ENCODE measurements at places on chromosomes 5 and 9. TPM values are rescaled to one million over a fixed set of nuclear protein-coding genes. Genes with fewer than 3 reads are reported as not detected.

- DNase-seq = no peak
These were observed 100.3 kb upstream of the ANKH start for GRCh38 chr5:14971873-14972272.

- no peak for DNase-seq
These were observed 34.0 kb upstream of the SYNPO start for GRCh38 chr5:150606476-150606875.

DNA sequence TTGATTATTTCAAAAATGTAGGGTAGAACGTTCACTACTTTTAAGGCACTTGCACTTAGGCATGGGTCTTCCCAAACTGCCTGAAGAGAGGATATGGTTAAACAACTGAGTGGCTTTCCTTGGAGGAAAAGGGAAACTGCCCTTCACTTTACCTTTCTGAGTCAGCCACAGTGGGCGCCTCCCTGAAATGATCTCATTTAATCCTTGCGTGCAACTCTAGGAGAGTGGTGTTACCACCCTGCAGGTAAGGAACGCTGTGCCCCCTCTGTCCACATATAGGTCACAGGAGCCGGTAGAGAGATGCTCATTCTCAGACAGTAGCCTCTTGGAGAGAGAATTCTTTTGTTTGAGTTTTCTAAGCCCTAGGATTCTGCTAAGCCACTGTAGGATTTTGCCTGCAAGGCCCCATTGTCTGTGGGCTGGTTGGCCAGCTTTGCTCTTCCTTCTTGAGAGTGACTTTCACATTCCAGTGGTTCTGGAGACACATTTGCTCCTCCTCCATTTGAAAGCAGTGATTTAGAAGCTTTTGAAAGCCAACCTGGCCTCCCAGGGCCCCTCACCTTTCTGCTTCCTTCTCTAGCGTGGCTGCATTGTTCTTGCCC lies 110.3 kb upstream of the CTSL start:
- DNase-seq = no peak

- DNase-seq = no peak
These were observed 91.5 kb upstream of the CDKN2B start for GRCh38 chr9:22100626-22101025.

- no peak for DNase-seq
These were observed 376 bp downstream of the ANKRD18B start for GRCh38 chr9:33524306-33524947.

GRCh38 chr9:125346080-125346732 lies 84.6 kb downstream of the GAPVD1 start:
- no peak for DNase-seq

- DNase-seq = no peak
These were observed 1.7 kb downstream of the LCN12 start for GRCh38 chr9:136953771-136954269.

GRCh38 chr9:94824913-94825610 lies 98.6 kb downstream of the AOPEP start:
- DNase-seq = no peak

DNA sequence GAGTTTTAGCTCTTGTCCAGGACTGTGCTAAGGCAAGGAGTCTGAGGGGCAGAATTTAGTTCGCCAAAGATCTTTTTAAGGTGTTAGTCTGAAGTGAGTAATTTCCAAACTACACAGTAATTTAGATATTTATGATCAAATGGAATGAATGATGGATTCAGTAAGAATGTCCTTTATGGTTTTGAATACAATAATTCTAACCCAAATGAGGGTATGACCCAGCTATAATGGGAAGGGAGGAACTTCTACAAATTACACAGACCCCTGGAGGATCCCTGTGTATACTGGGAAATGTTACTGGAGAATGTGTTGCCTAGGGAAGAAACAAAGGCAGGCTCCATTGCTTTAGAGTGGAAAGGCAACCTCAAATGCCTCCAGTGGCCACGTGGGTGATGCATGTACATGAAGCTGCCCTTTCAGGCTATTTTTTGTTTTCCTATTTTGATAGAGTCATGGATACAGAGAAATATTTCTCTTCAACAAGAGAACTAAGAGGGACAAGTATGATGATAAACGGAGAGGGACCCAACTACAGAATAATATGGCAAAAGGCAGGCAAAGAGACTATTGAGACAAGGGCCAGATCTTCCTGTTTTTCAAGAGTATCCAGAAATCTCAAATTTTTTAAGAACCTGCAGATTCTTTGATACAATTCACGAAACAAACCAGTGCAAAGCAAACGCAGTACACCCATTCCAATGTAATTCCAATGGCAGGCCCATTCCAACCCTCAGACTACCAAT lies 25.4 kb downstream of the SLC1A3 start:
- DNase-seq = no peak

DNA sequence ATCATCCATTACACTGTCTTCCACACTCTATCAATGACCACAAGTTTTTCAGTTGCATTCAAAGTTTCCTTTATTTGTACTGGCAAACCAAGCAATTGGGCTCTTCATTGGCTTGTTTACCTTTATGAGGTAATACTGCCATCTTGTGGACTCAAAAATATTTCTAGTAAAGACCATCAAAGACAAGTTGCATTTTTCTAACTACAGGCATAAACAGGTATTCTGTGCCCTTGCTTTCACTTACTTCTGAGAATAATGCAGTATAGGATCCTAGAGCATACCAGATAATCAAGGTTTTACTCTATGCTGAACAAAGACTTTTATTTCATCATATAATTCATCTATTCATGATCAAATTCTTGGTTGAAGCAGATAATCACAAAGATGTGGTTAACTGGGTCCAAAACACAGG lies 173.7 kb upstream of the POU5F2 start:
- DNase-seq = no peak

GRCh38 chr9:93543117-93543516 lies 33.3 kb upstream of the PHF2 start:
- DNase-seq = no peak

- no peak for DNase-seq
These were observed 74.0 kb downstream of the MRPS27 start for GRCh38 chr5:72245951-72246532.

GRCh38 chr9:91332546-91333231 lies 29.0 kb downstream of the AUH start:
- DNase-seq = no peak

- DNase-seq = peak; percentile 82
These were observed 1.7 kb upstream of the ARRDC3 start for GRCh38 chr5:91384671-91385430.

DNA sequence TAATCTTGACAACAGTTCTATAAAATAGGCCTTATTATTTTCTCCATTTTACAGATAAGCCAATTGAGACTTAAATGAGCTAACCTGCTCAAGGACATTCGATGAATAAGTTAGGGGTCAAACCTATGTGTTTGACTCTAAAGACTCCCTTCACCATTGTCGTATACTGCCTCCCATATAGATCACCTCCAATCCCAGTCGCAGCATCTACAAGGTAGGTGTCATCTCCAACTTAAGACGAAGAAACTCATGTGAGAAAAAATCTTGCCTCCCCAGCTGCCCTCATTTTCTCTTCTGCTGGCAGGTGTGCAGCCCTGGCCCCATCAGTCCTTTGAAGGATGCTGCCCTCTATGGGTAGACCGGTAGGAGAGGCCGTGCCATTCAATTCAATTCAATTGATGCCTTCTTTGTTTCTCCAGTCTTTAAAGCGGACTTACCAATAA lies 75.2 kb upstream of the SMARCA2 start:
- no peak for DNase-seq

DNA sequence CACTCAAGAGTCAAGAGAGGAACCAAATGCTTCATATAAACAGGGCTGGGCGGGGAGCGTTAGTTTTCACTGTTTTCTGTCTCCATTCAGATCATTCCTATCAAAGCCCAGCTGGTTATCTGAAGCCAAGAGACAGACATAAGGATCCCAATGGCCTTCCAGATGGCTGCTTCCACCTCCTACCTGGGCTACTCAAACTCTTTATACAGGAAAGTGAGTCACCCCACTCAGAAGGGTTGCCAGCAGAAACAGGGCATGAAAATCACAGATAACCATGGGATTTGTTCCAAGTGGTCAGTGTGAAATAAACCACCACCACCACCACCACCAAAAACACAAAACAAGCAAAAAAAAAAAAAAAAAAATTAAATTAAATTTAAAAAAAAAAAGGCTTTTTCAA lies 5.5 kb downstream of the PRSS3 start:
- no peak for DNase-seq

DNA sequence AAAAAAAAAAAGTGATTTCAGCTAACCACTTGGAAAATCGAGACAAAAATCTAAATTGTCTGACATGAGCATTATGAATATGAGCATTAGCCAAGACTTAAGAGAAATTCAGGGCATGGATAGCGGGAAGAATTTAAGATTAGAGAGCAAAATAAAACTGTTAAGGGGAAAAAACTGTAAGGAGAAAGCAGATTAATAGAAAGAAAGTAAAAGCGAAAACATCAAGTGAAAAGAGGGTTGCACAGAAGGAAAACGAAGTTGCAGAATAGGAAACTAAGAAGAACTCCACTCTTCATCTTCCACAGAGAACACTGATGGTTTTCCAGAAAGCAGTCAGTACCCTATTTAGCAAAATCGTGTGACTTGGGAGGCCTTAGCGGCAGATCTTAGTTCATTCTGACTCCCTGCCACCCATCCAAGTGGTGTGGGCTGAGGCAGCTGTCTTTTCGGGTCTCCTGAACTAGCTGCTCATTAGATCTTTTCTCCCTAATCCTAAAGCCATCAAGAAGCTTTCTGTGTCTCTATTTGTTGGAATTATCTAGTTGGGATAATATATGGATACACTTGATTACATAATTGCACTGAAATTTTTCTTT lies 3.7 kb downstream of the NIM1K start:
- DNase-seq = no peak

DNA sequence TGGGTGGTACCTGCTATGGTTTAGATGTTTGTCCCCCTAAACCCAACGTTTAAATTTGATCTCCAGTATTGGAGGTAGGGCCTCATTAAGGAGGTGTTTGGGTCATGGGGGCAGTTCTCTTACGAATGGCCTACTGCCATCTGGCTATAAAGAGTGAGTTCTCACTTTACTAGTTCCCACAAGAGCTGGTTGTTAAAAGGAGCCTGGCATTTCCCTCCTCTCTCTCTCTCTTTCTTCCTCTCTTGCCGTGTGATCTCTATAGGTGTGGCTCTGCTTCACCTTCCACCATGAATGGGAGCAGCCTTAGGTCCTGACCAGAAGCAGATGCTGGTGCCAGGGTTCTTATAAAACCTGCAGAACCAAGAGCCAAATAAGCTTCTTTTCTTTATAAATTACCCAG lies 193.2 kb upstream of the CDH6 start:
- no peak for DNase-seq

DNA sequence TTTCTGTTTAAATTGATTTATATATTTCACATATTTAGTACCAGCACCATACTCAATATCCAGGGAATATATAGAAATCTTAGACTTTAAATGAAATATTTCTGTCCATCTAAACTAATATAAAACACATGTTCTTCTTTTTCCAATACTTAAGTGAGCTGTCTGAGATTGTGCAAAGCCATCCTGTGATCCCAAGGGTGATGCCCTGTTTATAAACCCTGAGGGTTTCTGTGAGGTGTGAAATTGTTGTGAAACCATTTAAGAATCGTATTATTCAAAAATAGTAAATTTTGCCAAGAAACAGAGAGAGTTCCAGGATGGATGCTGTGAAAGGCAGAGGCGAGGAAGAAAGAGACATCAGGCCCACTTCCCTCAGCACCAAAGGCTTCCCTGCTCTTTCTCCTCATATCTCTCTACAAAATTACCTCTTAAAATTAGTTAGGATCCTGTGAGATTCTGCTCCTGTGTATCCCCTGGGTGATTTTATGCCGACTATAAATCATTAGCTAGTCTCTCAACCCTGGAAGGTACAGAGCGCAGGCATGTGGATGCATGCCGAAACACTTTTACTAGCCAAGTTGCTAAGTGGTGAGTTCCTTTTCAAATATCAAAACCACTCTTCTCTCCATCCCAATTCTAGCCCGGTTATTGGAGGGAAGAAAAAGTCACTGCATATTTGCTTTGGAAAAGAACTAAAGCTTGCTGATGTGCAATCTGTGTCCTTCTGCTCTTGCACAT lies 183.0 kb downstream of the GLIS3 start:
- DNase-seq = no peak

- DNase-seq = no peak
These were observed 8.6 kb downstream of the ANKRD33B start for GRCh38 chr5:10572451-10572850.

DNA sequence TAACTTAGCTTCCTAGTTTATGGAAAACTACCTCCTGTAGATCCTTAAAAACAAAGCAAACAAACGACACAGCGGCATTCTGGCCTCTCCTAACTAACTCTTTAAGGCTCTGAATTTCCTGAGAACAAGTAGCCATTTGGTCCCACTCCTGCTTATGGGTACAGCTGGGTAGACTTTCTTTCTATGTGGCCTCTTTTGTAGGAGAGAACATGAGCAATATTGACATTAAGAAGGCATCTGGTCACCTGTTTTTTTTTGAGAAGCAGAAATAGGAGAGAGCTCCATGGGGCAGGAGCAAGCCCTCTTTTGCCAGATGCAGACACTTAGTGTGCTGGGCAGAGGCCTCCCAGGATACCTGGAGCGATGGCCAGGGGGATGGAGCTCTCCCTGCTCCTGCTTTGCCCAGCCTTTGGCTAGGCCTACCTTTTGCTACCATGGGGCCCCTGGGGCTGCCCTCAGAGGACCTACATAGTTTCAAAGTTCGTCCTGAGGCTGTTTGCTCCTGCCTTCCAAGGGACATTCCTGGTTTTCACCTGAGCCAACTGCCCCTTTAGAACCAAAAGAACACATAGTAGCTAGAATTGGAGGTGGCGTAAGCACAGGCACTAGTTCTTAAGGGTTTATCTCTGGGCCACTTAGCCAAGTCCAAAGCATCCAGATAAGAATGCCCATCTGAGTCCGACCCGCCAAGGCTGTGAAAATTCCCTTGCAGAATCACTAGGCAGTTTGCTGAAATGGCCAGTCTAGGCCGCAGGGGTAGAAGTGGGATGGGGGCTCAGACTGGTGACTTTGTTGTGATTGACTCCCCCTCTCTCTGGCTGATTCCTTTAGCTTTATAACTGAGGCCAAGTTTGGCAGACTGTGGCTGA lies 2.4 kb upstream of the STC2 start:
- no peak for DNase-seq

- no peak for DNase-seq
These were observed 13.9 kb downstream of the IL7R start for GRCh38 chr5:35870605-35871004.

DNA sequence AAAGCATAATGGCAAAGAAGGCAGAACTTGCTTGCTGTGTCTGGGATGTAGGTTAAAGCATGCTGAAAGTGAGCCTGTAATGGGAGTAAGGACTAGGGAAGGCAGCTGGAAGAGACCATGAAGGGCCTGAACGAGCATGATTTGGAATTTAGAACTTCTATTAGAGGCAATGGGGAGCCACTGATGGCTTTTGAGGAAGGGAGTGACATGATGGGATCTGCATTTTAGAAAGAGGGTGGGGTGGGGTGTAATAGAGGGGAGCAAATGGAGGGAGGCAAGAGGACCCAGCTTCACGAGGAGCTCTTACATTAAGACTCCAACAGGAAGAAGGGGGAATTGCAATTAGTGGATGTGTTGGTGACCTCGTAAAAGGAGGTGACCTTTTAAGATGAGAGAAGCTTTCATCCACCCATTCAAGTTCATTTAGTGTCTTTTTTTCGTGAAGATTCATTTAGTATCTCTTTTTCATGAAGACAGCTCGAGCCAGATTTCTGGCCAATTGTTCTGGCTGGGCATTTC lies 13.6 kb upstream of the GABRP start:
- DNase-seq = no peak

- DNase-seq = no peak
These were observed 132.5 kb upstream of the ADRA1B start for GRCh38 chr5:159783726-159784247.

Gene GZMA
- not detected for total RNA-seq

Gene SMIM33
- not detected for total RNA-seq

Gene ZNF883
- 1.2 TPM for total RNA-seq

Gene ZMAT2
- 39.3 TPM for total RNA-seq

Gene C5orf52
- total RNA-seq = not detected

Gene FAM240B
- total RNA-seq = not detected

Gene PRRT1B
- total RNA-seq = not detected

Gene SPATA31A3
- not detected for total RNA-seq

Data from tibial nerve (tissue), 4 donors.